Fibroblast of the aortic adventitia (primary cell): ENCODE measurements at places on chromosomes 6 and 20.

DNA sequence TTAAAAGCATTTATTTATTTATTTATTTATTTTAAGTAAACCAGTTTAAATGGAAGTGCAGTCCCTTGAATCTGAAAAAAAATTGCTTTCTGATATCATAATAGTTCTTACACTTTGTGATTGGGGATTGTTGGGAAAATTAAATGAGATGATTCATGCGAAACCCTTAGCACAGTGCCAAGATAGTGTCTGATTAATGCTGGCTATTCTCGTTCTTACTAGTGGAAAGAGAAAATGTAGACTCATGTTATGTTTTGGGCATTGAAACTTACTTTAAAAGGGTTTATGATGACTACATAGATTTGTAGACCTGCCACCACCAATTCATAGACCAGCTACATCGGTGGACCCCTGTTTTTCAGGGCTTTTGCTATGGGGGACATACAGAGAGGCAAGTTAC is 229.2 kb upstream of the ZFP64 start:
- DNase-seq, result no peak

GRCh38 chr6:138909511-138909910 is 78.5 kb downstream of the REPS1 start:
- DNase-seq, result no peak

DNA sequence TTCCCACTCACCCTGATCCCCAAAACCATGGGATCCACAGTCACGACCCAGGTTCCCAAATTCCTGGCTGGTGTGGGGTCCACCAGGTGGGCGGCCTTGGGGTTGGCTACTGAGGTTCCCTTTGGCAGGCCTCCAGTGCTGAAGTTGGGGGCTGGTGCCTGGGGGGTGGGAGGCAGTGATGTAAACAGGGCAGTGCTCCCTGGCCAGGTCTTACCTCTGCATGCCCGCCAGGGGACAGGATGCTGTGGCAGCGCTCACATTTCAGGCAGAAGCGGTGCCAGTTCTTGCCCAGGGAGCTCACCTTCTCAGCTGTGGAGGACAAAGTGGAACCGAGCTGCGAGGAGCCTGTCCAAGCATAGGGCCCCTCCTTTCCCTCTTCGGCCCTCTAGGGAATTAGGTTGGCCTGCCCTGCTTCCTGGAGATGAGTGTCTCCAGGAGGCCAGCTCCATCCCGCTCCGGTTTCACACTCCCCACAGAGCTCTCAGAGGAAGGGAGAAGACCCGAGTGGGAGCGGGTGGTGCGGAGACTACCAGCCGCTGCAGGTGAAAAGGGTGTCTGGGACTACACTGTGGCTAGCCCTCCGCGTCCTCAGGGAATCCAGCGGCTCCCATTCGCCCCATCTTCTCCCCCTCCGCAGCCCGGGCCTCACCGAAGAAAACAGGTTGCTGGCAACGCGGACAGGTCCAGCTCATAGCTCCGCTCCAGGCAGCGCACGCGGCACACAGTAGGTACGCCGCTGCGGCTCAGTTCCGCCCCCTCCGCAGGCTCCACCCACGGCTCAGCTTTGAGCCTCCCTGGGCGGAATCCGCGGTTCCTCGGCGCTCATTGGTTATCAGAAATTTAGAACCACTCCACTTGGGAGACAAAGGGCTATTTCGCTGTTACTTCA is at the start of gene CRIP3:
TSS of gene CRIP3 (minus strand) at position 726 of the 889 bp plus-strand sequence. CDS start at position 692, 34 bp downstream.
- DNase-seq, result peak; percentile 70

GRCh38 chr6:154613137-154613676 is 102.7 kb upstream of the CNKSR3 start:
- DNase-seq, result peak; percentile 68

GRCh38 chr20:32325706-32326503 is 32.2 kb upstream of the ASXL1 start:
- peak; percentile 76 for DNase-seq

GRCh38 chr20:33474097-33474873 is 15.6 kb upstream of the CBFA2T2 start:
- no peak for DNase-seq

DNA sequence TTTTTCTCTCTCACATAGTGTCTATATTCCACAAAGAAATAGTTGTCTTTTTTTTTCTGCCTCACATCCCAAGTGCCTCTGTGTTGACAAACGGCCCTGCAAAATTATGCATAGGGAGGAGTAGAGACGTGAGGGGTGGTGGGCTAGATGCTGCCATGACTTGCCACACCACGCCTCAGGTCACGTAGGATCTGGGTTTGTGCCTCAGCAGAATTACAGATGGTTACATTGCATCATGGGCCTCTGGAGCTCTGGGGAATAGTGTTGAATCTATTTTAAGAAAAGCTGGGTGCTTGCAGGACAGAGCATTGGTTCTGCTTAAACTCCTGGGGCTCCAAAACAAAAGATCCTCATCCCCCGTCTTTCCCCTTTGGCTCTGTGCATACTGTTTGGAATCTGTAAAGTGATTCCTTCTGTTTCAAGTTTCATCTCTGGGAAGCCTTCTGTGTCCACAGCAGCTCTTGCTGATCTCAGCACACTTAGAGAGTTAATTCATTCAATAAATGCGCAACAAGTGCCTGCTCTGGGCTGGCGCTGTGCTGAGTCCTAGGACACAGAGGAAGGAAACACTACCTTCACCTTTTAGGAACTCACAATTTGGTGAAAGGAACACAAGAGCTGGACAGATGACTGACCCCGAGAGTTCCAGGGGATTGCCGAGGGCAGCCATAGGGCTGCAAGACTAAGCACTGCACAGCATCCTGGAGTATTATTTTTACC is 2.4 kb downstream of the FANCE start:
- DNase-seq, result no peak
